ENCODE measurements at places on chromosomes 1 and 21.

DNA sequence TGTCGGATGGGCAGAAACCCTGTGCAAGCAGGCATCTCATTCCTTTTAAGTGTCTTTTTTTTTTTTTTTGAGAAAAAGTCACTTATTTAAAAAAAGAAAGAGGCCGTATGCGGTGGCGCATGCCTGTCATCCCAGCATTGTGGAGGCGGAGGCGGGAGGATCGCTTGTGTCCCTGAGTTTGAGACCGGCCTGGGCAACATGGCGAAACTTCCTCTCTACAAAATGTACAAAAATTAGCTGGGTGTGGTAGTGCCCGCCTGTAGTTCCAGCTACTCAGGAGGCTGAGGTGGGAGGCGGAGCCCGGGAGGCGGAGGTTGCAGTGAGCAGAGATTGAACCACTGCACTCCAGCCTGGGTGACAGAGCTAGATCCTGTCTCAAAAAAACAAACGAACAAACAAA lies 1.7 kb downstream of the GPR137B start:
- DNase-seq: no peak

DNA sequence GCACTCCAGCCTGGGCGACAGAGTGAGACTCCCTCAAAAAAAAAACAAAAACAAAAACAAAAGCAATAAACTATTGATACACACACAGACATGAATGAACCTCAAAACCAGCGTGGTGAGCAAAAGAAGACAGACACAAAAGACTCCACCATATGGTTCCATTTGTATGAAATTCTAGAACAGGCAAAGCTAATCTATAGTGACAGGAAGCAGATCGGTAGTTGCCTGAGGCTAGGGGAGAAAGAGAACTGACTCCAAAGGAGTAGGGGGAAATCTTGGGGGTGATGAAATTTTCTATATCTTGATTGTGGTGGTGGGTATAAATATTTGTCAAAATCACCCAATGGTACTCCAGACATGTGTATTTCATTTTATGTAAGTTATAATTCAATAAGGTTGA lies 20.9 kb downstream of the LACTBL1 start:
- DNase-seq: no peak

DNA sequence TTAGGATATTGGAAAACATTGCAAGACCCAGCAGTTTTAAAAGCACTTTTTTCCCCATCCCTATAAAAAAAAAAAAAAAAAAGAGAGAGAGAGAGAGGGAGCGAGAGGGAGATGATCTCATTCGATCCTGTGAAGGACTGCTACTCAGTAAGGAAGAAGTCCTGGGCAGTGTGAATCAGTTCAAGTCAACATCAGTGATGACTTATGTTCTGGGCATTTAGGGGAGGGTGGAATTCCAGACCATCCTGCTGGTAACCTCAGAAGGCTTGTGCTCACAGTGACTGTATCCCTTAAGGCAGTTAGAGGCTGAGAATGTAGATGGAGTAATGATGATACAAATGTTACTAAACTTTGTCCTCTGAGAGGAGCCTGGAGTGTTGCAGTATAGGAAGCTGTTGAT lies 151.4 kb downstream of the TGFB2 start:
- DNase-seq: no peak

DNA sequence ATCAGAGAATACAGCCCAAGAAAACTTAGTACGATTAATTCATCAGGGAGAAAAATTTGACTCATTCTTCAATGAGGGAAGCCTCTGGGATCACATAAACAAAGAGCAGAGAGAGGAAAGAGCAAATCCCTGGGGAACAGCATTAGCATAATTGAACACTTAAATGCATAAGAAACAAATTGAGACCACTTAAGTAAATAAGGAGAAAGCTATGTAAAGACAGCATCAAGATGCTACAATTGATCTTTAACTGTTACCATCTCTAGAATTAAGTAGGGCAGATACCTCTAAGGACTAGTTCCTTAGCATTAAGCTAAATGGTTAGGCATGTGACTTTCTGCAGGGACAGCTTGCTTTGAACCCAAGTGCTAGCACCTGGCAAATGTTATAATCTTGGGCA lies 265.1 kb upstream of the NEGR1 start:
- DNase-seq: no peak

DNA sequence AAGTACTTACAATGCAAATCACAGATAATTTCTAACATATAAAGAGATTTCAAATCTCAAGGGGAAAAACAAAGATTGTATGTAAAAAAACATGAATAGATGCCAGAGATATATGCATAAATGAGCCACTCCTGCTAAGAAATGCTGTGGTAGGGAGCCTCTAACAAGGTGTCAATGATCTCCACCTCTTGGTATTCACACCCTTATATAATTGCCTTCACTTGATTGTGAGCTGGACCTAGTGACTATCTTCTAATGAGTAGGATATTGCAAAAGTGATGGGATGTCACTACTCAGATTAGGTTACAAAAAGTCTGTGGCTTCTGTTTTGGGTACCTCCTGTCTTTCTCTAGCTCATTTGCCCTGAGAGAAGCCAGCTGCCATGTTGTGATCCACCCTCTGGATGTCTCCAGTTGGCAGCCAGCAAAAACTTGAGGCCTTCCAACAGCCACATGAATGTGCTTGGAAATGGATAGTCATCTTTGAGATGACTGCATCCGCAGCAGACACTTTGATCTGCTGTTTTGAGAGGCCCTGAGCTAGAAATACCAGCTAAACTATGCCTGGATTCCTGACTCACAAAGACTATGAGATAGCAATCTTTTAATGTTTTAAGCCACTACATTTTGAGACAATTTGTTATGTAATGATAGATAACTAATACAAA lies 196.1 kb upstream of the FGGY start:
- no peak for DNase-seq

GRCh38 chr1:27487966-27488884 lies 1.7 kb downstream of the WASF2 start:
- DNase-seq: no peak

DNA sequence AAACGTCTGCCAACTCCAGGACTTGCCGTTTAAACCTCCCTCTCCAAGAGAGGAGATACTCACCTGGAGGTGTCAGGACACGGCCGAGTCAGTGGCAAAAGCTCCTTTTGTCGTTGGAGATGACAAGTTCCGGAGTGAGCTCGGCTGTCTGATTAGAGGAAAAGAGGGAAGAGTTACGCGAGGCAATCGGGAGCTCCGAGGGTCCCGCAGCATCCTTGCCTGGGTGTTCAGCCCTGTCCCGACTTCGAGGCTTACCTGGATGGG lies 497 bp downstream of the ID3 start:
- no peak for DNase-seq

All from stimulated activated CD4-positive, alpha-beta T cell treated with anti-CD3 and anti-CD28 coated beads, Interleukin-1b, Interleukin-23, amount 100 ng/mL, for 1 hour (primary cell).